Trophoblast cell (in vitro differentiated cells and primary cell): ENCODE measurements at places on chromosomes 6 and 20.

DNA sequence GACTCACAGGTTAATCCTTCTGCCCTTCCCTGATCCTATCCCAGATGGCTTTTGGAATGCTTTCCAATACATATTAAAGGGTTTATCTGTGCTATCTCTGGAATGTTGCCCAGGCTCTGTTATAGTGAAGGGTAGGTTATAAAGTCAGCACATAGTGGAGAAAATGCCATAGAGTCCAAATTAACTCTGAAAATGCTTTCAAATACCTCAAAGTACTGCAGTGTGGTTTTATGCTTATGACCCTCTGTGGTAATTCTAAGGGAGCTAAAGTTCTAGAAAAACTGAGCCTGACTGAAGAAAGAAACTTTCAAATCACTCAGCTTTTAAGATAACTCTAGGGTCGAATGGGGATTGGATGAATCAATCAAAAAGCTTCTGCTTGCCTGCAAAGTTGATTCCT lies 159.8 kb downstream of the PLCB1 start:
- DNase-seq: peak; percentile 64

- DNase-seq: no peak
These were observed 21.0 kb upstream of the TMEM30A start for GRCh38 chr6:75305573-75305972.

DNA sequence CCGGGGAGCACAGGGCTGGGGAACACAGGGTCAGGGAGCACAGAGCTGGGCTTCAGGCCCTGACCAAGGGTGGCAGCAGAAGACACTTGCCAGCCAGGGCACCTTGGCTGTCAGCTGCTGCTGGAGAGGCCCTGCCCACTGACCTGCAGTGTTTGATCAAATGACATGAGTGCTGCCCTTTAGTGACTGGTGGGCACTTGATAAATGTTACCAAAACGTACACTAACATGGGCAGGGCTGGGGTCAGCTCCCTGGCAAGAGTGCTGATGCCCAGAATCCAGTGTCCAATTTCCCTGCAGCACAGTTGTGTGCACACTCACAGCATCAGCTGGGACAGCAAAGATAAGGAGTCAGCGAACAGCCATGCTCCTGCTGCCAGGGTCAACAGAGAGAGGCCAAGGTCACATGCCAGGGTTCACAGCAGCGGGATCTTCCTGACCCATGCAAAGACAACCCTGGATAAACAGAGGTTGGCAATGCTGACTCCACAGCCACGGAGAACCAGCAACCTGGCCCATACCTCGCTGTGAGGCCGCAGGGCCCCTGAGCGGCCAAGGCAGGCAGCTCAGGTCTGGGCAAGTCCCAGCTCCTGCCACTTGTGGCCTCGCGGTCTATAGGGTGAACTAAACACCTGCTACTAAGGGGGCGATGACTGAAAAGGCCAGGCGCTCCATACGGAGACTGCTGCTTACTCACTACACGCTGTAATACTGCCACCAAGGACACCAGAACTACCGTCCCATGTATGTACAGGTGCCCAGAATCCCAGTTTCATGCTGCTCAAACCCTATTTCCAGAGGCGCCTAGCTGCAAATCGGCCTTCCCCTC lies 46.3 kb downstream of the NINL start:
- DNase-seq: no peak

GRCh38 chr6:143110572-143110971 lies 49.9 kb downstream of the AIG1 start:
- DNase-seq: no peak

DNA sequence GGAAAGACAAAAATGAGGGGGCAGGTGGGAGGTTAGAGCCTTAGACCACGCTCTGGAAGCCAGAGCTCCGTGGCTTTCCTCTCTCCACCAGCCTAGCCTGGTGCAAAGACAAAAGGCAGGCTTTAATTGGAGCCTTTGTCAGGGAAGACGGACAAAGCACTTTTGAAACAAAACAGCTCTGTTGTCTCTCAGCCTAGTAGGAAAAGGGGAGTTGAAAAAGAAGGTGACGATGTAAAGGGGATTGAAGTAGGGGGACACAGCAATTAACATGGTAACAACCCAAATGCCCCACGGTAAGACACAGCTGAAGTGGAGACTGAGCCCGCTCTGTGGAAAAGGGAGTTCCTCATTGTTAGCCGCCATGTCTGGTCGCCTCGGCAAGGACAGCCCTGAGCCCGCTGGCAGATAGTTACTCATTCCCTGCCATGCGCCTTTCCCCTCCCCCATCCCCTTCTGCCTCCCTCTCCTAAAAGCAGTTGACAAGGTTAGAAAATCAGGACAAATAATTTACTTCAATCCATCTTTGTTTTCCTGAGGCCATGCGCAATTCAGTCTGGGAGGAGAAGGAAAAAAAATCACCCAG lies 93.0 kb downstream of the TCP11 start:
- no peak for DNase-seq

DNA sequence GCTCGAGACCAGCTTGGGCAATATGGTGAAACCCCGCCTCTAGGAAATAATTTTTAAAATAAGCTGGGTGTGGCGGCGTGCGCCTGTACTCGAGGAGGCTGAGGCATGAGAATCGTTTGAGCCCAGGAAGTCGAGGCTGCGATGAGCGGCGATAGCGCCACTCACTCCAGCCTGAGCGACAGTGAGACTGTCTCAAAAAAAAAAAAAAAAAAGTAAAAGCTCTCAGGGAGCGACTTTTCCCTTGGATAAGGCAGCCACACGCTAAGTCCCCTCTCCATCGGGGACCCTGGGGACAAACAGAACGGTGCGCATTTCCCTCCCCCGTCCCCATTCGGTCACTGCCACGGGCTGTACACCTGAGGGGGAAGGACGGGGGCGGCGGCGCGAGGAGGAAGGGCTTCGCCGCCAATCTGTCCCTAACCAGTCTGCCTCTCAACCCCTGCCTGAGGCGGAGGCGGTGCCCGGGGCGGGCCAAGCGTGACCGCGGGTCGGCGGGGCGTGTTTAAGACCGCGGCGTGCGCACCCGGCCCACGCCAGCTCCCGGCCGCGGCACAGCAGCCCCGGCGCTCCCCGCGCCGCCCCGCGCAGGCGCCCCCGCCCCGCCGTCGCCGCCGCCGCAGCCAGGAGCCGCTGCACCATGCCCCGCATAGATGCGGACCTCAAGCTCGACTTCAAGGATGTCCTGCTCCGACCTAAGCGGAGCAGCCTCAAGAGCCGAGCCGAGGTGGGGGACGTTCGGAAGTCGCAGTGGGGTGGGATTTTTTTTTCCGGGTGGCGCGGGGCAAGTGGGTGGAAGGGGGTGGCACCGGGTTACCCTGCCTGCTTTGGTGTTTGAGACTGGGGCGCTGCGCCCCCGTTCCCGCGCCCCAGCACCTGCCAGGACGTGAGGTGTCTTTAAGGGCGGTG lies at the start of gene GMPR:
TSS of gene GMPR (plus strand) at position 531 of the 906 bp plus-strand sequence. CDS start at position 638, 107 bp downstream.
- DNase-seq: peak; percentile 62
